ENCODE measurements at places on chromosomes 7 and 10.
A peak's percentile ranks its signal among the peaks of the same experiment; 100 is the strongest.

DNA sequence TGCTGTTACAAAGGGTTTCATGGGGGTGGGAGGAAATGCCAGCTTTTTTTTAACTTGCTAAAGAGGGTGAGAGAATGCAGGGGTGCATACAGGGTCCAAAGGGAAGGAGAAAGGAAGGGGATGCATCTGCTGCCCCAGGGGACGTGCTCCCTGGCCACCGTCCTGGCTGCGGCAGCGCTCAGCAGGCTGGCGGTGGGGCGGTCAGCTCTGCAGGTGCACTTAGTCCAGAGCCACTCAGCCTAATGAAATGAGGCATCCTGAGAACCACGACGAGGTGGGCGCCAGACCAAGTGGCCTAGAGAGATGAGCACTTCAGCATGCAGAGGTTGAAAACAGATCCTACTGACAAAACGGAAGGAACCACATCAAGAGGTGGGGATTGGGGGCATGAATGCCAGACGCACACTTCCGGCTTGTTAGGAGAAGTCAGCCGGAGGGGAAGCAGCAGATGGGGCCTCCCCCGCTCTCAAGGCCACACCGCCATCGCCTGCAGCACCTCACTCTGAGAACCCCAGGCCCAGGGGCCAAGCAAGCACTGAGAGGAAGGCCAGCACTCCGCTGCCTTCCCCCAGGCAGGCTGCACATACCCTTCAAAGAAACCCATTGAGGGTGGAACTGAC, 94.5 kb downstream of the MAD1L1 start:
- DNase-seq: no peak

DNA sequence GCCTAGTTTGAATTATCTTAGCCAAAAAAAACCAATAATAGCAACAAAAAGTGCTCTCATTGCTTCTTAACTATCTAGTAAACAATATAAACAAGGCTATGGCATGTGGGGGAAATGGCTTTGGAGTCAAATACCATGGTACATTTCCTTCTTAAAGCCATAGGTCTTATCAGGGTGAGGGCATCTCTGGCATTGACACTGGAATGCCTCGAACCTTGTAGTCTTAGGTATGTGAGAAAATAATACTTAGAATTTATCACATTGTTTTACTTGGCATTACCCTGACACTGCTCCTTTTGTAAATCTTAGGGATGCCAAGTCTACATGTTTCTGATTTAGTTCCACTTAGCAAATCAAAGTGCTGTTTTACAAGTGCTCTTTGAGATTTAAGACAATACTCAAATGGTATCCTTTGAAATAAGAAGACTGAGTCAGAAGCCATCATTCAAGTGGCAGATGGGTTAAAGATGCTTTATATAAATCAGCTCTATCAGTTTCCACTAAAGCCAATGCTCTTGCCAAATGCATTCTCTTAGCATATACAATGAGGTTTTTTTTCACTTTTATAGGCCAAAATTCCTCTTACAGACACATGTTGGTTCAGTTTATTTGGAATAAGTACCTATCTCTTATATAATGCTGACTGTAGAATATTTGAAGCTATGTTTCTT, 155.2 kb downstream of the HPSE2 start:
- DNase-seq: no peak

DNA sequence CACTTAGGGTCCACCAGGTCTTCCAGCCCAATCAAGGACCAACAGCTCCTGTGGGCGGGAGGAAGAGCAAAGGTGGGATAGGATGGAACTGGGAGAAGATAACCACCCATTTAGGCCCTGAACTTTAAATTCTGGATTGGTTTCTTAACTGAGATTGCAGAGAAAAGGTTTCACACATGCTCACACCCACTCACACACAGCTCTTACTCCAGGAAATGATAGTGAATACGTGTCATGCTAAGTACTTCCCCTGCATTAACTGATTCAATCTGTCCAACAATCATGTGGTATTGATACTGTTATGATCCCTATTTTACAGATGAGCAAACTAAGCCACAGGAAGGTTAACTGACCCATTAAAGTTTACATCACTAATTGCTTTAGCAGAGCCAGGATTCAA, 4.6 kb upstream of the CYP3A4 start:
- no peak for DNase-seq

- no peak for DNase-seq
Measured at GRCh38 chr10:100745882-100746783, 751 bp downstream of the PAX2 start.

GRCh38 chr7:145779140-145779539, 337.5 kb upstream of the CNTNAP2 start:
- DNase-seq: no peak

DNA sequence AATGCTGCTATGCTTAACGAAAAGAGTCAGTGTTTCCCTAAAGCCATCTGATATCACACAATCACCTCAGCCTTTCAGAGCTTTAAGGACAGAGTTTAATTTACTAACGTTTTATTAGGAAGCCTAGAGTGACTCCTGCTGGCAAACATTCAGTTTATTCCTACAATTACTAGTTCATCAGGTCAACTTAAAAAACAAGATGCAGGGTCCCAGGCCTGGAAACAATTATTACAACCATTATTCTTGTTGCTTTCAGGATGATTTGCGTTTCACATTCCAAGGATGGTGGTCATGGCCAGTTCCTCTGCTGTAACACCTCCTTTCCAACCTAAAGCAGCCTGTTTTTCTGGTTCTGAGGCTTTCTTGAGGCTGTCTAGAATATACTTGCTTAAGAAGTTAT, 1.5 kb upstream of the FAM53B start:
- DNase-seq: peak; percentile 9

DNA sequence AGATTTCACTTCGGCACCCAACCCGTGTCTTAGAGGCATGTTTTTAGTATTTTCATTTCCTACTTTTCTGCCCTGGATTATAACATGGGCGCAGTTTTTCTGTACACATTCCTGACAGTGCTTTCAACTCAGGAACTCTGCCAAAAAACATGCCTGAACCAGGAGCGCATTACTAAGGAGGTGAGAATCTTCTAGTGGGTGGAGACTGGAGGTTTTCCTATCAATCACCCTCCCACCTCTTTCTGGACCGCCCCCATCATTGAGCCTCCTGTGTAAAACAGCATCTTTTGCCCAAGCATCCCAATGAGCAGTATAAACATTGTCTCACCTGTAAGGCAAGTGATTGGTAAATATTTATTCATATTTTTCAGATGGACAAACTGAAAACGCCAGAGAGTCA, 53.2 kb downstream of the STK17A start:
- no peak for DNase-seq

GRCh38 chr7:12674861-12675260, 12.6 kb upstream of the ARL4A start:
- no peak for DNase-seq

DNA sequence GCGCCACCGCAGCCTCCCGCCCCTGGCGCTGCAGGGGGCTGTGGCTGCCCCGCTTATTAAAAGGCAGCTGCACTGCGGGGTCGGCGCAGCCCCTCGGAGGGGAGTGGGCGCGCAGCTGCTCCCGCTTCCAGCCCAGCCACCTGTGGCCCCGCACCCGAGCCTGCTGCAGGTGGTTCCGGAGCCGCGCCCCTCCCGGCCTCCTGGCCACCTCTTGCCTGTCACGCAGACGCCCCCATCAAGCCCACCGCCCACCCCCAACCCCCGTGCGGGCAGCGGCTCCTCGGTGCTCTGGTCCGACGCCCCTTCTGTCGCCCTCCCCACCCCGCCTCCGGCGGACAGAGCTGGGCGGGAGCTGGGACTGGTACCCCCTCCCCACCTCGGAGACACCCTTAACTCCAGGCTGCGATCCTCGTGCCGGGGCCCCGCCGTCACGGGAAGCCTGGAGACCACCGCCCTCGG, 549 bp downstream of the CALY start:
- no peak for DNase-seq

DNA sequence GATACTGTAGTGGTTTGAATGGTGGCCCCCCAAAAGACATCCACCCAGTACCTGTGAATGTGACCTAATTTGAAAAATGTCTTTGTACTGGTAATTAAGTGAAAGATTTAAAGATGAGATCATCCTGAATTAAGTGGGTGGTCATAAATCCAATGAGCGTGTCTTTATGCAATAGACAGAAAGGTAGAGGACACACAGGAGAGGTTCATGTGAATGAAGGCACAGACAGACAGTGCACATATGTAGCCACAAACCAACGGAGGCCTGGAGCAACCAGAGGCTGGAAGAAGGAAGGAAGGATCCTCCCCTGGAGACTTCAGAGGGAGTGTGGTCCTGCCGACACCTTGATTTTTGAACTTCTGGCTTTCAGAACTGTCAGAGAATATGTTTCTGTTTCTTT, 160.3 kb downstream of the CNTNAP2 start:
- DNase-seq: no peak

DNA sequence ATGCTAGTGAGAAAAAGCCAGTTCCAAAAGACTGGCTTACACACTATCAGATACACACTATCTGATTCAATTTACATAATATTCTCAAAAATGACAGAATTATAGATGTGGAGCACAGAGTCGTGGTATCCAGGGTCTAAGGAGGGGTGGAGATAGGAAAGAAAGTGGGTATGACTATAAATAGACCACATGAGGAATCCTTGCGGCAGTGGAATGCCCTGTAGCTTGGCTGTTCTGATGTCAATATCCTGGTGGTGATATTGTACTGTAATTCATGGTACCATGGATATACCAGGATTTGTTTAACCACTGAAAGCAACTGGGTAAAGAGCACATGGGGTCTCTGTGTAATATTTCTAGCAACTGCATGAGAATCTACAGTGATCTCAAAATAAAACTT, 67.7 kb upstream of the TMEM72 start:
- no peak for DNase-seq

DNA sequence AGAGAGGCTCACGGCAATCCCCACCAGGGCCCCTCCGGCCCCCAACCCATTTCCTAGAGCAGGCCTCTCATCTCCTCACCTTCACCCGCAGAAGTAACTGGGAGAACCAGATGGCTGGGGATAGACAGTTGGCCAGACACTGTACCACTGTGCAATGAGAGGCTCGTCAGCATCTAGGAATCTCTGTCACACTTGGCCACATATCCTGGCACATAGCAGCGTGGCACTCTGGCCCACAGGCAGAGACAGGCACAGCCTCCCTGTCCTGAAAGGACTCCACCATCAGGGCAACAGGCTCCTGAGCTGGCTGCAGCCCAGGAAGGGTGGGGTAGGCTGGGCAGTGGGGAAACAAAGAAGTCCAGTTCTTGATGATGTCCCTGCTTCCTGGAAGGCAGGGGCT, 45.8 kb downstream of the C10orf143 start:
- no peak for DNase-seq

GRCh38 chr10:64080071-64080470, 558.9 kb downstream of the REEP3 start:
- DNase-seq: no peak

GRCh38 chr10:92969151-92969550, 91.4 kb upstream of the CYP26C1 start:
- no peak for DNase-seq

- no peak for DNase-seq
Measured at GRCh38 chr7:43372676-43373355, 210.1 kb upstream of the STK17A start.

DNA sequence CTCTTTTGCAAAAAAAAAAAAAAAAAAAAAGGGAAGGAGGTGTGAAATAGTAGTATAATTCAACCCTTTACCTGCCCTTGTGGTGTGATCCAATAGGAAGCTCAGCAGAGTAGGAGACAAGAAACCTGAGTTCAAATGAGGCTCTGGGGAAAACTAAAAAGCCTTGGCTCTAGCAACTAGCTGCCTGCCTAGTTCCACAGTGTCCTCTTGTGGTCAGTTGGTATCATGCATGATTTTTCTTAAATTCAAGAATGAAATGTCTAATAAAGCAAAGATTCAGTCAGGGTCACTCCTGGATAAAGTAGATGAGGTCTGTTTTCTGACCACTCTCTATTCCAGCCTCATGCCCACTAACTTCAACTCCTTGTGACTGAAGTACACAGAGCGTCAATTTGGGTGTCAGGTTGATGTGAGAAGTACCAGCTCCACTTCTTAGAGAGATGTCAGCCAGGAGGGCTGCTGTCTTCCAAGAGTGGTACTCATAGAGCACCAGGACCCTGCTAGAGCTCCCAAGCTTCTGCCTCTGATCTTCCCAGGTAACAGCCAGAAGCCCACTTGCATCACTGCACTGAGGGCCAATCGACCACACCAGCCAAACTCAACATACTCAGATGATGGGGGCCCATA, 10.5 kb downstream of the LSM5 start:
- peak; percentile 19 for DNase-seq

GRCh38 chr10:22986771-22987542, 59.1 kb downstream of the ARMC3 start:
- no peak for DNase-seq

- DNase-seq: no peak
Measured at GRCh38 chr10:13743101-13743693, 156.4 kb downstream of the PRPF18 start.

GRCh38 chr7:26399736-26400135, 108.1 kb downstream of the SNX10 start:
- no peak for DNase-seq

DNA sequence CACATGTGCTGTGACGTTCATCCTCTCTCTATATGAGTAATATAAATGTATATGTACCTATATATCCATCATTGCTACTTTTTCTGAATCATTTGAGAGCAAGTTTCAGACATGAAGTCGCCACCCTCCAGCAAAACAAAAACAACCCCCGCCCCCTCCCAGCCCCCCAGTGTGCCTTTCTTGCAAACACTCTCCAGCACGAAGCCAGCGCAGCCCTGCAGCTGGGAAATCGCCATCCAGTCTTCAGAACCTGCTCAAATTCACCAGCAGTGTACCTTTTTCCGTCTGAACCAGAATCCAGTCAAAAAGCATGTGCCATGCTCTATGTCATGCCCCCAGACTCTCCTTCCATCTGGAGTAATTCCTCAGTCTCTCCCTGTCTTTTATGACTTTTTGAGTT, 135.8 kb downstream of the TACC2 start:
- no peak for DNase-seq
